ENCODE measurements at places on chromosomes 6 and 20.

DNA sequence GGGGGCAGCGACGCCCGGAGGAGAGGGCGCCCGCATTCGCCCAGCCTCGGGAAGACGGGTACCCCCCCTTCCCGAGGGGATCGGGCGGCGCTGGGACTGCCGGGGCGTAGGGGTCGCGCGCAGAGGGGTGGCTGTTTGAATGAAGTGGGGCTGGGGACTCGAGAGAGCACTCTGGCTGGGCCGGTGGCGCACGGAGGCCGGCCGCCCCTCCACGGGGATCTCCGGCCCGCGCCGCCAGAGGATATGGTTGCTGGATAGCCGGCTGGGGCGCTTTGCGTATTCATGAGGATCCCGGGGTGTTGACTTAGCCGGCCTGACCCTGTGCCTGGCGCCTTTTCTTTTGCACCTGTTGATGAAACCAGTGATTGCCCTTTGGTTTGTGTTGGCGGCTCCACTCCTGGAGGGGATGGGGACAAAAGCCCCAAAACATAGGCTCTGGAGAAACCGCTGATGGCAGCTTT lies 469 bp downstream of the SYNJ2 start:
- no peak for DNase-seq

- no peak for DNase-seq
Measured at GRCh38 chr6:117487821-117488220, 5.3 kb downstream of the DCBLD1 start.

DNA sequence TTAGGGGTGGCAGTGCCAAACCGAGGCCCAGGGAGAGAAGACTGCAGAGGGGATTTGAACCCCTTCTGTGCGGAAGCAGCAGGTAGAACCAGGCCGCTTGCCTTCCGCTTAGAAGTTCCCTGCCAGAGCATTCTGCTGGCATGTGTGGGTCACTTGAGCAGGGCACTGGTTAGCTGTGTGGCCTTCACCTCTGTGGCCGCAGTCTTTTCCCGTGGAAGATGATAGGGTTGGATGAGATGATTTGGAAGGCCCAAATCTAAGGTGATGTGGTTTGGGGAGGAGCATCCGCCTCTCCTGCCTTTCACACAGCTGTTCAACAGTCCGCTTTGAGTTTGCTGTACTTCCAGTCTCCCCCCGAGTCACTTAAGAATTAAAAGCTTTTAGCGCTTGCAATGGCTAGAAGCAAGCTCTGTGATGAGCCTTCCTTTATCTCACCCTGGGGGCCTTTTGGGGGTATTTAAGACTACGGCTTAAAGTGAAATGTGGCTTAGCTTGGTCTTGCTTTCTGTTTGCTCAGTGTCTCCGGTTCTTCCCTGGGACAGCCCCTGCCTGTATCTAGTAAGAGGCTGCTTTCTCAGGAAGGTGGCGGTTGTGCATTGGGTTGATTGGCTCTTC lies 743 bp downstream of the CMTR1 start:
- no peak for DNase-seq

DNA sequence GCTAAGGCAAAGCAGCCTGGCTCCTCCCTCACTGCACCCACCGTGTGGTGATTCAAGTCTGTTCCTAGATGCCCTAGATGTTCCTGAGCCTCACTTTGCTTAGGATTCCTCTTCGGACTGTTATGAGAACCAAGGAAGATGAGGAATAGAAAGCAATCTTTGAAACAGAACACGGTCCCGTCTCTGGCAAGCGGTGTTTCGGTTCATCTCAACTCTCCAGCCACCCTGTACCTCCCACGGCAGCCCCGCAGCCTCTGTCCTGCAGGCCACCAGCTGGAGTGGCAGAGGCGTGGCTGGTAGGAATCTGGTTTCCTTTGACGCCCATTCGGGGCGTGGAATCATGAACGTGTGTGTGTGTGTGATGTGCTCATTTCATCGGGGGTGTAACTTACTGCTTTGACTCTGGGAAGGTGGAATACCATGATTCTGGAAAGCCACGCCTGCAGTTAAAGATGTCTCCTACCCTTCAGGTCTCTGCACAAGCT lies 21.3 kb downstream of the PDE10A start:
- no peak for DNase-seq

GRCh38 chr6:142013287-142013686 lies 119.4 kb upstream of the GJE1 start:
- DNase-seq, result no peak

DNA sequence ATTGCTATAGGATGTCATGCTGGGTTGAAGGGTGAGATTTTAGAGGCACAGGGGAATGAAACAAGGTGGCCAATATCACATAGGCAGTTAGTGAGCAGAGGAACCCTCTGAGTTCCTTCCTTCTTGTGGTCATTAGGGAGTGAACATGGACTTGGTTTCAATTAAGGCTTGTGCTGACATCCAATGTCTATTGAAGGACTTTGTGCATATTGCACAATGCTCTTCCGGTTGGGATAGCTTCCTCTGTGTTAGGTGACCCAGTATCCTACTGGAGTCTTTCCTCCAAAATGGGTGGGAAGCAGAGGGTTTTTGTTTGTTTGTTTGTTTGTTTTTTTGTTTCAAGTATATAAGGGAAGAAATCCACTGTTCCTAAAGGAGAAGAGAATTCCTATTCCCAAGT lies 98.5 kb downstream of the HDGFL1 start:
- no peak for DNase-seq

DNA sequence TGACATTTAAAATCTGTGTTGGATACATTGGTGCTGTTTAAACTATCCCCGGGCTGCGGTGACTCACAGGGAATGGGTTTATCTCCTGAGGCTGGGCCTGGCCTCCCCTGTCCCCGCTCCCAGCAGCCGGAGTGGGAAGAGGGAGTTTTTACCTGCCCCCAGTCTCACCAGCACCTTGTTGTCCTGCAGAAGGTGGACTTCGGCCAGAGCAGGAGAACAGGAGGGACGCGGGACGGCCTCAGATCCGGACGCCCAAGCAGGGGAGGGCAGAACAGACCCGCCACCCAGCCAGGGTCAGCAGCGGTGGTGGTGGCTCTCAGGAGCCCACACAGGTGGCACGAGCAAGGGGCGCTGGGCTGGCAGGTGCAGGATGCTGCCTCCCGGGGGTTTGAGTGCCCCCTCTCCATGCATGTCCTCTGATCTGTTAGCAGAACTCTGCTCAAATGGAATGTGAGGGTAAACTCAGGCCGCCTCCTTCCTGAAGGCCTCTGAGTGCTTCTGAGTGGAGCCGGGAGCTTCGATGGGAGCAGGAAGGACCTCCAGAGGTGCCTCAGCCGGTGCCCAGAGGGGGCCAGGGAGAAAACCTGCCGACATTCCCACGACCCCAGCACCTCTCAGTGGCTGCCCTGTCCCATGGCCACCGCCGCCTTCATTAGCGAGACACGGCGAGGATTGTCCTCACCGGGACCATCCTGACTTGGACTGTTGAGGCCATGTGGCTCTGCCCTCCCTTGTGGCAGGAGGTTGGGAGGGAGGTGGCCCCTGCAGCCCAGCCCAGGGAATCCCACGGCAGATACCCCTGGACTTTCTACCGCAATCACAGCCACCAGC lies 43.4 kb upstream of the MRGBP start:
- no peak for DNase-seq

DNA sequence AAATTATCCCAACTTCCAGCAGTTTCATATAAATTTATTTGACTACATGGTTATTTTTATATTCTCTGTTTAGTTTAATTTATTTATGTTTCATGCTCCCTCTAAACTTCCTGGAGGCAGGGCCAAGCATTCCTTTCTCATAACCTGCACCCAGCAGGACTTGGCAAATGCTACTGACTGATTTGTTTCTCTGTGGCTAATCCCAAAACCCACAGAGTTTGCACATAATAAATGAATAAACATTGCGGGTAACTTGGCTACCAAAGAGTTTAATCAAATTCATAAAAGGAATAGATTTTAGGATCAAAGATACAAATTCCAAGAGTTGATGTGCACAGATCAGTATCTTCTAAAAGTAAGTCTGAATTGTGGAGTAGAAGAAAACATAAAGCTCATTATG lies 239.5 kb downstream of the SLC35F1 start:
- DNase-seq, result no peak

- DNase-seq, result no peak
Measured at GRCh38 chr6:72849346-72849745, 227.5 kb downstream of the KCNQ5 start.

- peak; percentile 69 for DNase-seq
Measured at GRCh38 chr6:107493158-107494057, 3.5 kb downstream of the SOBP start.

GRCh38 chr20:56443654-56444540 lies 24.5 kb upstream of the RTF2 start:
- no peak for DNase-seq

DNA sequence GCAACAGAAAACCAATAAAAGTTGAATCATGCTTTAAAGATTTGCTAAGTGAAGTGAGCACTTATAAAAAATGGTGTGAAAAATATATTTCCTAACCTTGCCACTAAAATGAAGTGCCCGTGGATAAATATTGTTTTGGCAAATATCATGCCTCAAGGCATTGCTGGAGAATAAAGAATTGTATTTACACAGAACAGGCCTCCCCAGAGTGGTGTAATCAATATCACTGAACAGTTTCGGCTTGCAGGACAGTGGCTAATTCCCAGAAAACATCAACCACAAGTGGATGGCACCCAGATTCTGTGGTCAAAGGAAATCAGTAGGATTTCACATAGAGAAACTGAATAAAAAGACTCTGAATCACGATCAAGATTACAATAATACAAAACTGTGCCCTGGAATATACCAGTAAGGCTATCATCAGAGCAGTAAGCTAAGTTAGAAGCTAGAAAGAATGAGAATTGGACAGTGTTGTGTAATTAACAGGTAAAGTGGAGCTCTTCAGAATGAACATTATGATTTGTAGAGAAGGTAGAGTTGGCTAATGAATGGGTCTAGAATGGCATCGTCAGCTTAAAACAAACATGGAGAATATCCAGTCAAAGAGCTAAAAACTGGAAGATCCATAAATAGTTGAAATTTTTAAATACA lies 1026.9 kb upstream of the ADGRB3 start:
- peak; percentile 21 for DNase-seq

DNA sequence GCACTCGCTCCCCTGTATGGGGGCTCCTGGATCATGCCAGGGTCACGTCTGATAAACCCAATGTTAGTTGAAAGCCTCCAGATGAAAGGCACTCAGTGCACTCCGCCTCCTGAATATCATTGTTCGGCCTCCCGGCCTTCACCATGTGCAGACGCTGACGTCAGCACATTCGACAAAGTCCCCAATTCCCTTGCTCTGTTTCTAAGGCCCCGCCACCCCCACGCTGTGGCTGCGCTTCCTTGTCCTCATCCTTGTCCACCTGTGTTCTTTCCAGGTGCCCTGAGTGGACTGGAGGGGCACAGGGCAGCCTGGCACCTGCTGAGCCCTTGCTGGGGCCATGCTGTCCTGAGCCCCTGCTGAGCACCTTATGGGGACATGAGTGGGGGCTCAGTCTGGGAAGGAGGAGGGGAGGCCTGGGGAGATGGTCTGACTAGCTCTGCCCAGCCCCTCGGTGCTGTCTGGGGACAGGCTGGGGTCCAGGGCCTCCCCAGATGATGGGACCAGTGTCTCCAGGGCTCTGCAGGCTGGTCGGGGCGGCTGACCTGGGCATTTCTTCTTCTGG lies 9.8 kb upstream of the BHLHE23 start:
- DNase-seq, result no peak

GRCh38 chr20:51456511-51457509 lies 85.7 kb downstream of the NFATC2 start:
- peak; percentile 51 for DNase-seq

DNA sequence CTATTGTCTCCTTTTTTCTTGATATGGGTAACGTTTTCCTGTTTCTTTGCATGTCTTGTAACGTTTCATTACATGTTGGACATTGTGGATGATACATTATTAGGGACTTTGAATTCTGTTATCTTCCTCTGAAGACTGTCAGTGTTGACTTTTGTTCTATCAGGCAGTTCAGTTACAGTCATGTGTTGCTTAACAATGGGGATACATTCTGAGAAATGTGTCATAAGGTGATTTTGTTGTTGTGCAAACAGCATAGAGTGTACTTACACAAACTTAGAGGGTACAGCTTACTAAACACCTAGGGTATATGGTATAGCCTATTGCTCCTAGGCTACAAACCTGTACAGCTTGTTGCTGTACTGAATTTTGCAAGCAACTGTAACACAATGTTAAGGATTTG lies 64.7 kb downstream of the AK9 start:
- no peak for DNase-seq

GRCh38 chr6:44007818-44008621 lies 119.2 kb downstream of the MRPL14 start:
- DNase-seq, result no peak

GRCh38 chr20:25081065-25081729 lies 744 bp downstream of the VSX1 start:
- no peak for DNase-seq

- DNase-seq, result no peak
Measured at GRCh38 chr20:2914160-2914559, 40.9 kb downstream of the PTPRA start.

DNA sequence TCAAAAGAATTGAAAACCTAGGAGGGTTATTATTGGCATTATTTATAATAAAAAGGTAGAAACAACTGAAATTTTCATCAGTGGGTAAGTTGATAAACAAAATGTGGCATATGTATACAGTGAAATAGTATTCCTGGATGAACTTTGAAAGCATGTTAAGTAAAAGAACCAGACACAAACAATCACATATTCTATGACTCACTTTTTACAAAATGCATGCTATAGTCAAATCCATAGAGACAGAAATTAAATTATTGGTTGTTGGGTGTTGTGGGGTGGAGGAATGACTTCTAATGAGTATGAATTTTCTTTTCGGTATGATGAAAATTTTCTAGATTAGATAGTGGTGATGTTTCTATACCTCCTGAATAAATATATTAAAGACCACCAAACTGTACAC lies 94.6 kb downstream of the LRRC1 start:
- DNase-seq, result no peak

- DNase-seq, result peak; percentile 84
Measured at GRCh38 chr6:18154507-18155149, at the start of gene TPMT. TPMT (minus strand) TSS chr6:18155077; CDS start chr6:18149127, 5,950 bp downstream.

DNA sequence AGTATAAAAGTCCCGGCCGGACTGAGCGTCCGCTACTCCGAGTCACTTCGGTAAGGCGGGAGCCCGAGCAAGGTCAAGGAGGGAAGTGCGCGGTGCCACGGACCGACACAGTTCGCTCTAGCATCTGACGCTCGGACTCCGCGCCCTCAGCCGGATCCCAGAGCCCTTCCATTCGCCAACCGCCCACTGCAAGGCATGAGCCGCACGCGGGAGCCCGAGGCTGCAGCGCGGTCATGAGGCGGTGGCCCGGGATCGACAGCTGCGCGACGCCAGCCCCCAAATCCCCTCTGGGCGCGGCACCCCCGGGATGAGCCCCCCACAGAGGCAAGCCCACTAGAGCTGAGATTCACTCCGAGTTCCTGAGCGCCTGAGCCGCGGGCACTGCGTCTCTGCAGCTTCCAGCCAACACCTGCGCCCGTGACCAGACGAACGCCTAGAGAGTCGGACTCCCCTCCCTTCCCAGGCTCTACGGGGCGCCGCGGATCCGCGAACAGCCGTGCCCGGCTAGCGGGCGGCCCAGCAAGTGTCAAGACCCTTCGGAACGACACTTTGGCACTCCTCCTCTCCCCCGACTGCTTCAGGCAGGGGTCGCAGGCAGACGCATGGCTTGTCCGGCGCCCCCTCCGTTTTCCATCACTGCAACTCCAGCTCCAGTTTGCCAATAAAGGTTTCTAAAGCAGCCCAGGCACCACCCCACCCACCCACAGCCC lies 725 bp upstream of the ISM1 start:
- no peak for DNase-seq

GRCh38 chr20:40965671-40966070 lies 63.0 kb upstream of the TOP1 start:
- no peak for DNase-seq
